Airway epithelial cell (primary cell): ENCODE measurements at places on chromosomes 16 and 17. TPM values are rescaled to one million over a fixed set of nuclear protein-coding genes. Genes with fewer than 3 reads are reported as not detected.

Gene CHD9NB
- 0.42 and 1.3 TPM in 2 replicates for total RNA-seq

Gene ZNF778
- 9.4 and 13.2 TPM in 2 replicates for total RNA-seq

Gene LRRC37A
- total RNA-seq, result 0.49 and 0.93 TPM in 2 replicates

Gene DPEP2
- total RNA-seq, result not detected in 2 replicates

Gene TRPV3
- 2.0 and 4.9 TPM in 2 replicates for total RNA-seq

Gene NOL3
- 53.2 and 89.0 TPM in 2 replicates for total RNA-seq

Gene HEXIM2
- total RNA-seq, result 4.9 and 9.0 TPM in 2 replicates

Gene FBXO39
- 0.07 TPM in 1 of 2 replicates, not detected in the other for total RNA-seq

Gene PERCC1
- total RNA-seq, result not detected in 2 replicates

Gene MYH13
- total RNA-seq, result not detected in 2 replicates

Gene OR1D2
- total RNA-seq, result not detected in 2 replicates

Gene NFAT5
- total RNA-seq, result 5.5 and 11.8 TPM in 2 replicates

Gene CSH1
- not detected in 2 replicates for total RNA-seq

Gene TLCD2
- total RNA-seq, result 2.7 and 5.0 TPM in 2 replicates

Gene ALDH3A1
- total RNA-seq, result 42.2 and 62.1 TPM in 2 replicates

Gene CLEC3A
- total RNA-seq, result not detected in 2 replicates

Gene SEC14L5
- total RNA-seq, result 0.07 and 0.09 TPM in 2 replicates

Gene CDR2L
- 19.4 and 27.5 TPM in 2 replicates for total RNA-seq

Gene LGALS9B
- 0.79 and 2.5 TPM in 2 replicates for total RNA-seq

Gene PTGES3L
- total RNA-seq, result 0.28 and 0.49 TPM in 2 replicates

Gene IL17C
- not detected in 2 replicates for total RNA-seq

Gene KRTAP1-5
- not detected in 2 replicates for total RNA-seq

Gene KRT24
- total RNA-seq, result 1.5 and 2.5 TPM in 2 replicates
